ENCODE measurements at places on chromosomes 2 and 18.

DNA sequence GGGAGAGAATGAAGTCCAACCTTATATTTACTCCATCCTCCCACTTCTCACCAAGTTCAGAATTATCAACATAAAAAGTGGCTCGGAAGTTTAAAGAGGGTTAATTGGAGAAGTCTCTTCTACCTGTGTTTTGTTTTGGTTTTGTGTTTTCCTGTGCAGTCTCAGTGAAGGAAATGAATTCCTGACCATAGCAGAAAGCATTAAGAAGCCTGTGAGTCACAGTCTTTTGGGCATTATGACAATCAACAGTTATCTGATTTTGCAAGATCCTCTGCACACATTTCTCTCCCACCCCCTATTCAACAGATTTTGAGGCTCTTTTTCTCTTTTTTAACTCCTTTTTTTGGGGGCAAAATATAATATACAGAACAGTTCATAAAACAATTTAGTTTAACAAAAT lies 8.6 kb upstream of the RPL37A start:
- DNase-seq, result no peak

- DNase-seq, result no peak
Measured at GRCh38 chr2:164972216-164972615, 16.9 kb upstream of the SLC38A11 start.

- DNase-seq, result no peak
Measured at GRCh38 chr2:63218800-63219526, 168.3 kb downstream of the OTX1 start.

GRCh38 chr2:137770166-137770565 lies 194.1 kb upstream of the HNMT start:
- DNase-seq, result no peak

DNA sequence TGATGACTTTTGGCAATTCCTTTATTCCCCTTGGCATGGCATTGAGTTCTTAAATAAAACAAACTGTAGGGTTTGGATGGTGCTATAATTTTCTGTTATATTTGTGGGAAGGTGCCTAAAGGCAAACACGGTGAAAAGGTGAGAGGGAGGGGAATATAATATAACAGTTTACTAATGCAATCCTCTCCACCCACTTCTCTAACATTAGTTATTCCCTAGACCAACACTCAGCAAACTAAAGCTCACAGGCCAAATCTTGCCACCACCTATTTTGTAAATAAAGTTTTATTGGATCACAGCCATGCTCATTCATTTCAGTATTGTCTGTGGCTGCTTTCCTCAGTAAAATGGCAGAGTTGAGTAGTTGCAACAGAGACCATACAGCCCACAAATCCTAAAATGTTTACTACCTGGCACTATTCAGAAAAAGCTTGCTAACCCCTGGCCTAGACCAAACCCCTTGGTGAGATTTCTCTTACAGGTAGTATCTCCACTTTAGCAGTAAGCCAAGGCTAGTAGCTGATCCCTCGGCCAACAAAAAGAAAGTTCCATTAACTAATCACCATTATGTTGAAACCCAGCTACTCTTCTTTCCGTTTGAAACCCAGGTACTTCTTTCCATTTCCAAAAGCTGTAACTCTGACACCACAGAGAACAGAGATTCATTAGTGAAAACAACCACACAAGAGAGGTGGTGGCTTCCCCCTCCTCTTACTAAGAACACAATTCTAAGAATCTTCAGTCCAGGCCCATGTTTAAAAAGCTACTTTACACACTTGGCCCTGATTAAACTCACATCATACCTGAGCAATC lies 136.1 kb upstream of the CHAC2 start:
- DNase-seq, result no peak

DNA sequence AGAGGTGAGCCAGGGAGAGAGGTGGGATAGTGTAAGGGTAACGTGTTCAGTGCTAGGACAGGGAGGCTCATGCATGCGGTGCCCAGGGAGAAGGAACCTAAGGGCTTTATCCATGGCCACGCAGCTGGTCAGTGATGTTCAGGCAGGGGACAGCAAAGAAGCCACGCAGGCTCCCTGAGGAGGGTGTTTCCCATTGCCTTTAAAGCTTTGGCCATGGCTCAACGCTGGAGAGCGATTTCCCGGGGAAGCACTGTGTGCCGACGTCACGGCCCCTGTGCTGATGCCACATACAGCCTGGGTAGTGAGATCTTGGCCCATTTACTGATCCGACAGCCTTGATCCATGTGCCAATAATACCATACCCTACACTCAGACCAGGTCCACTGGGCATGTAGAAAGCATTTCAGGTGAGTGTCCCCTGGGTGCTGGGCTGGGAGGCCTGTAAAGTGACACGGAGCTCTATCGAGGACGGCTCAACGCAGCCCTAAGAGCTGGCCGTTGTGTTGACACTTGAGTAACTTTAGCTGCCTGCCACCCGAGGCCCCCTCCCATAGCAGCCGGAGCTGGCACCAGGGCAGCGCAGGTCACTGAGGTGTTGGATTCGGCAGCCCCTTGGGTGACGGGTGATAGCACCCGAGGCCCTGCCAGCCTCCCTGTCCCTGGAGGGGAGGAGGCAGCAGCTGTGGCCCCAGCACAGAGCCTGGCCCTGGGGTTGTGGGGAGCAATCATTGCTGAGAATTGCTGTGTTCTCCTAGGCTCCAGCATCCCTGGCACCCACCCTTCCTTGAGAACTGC lies 41.4 kb downstream of the PDIA6 start:
- no peak for DNase-seq

All from stimulated activated CD4-positive, alpha-beta T cell treated with anti-CD3 and anti-CD28 coated beads, Interleukin-15, amount 100 ng/mL, for 1 hour (primary cell).